ENCODE measurements at places on chromosomes 4 and X.
A peak's percentile ranks its signal among the peaks of the same experiment; 100 is the strongest.

DNA sequence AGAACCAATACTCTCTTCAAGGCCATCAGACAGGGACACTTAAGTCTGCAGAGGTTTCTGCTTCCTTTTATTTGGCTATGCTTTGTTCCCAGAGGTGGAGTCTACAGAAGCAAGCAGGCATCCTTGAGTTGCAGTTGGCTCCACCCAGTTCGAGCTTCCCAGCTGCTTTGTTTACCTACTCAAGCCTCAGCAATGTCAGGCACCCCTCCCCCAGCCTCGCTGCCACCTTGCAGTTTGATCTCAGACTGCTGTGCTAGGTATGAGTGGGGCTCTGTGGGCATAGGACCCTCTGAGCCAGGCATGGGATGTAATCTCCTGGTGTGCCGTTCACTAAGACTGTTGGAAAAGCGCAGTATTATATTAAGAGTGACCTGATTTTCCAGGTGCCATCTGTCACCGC, 12.6 kb upstream of the UGT2B15 start:
- DNase-seq: no peak

DNA sequence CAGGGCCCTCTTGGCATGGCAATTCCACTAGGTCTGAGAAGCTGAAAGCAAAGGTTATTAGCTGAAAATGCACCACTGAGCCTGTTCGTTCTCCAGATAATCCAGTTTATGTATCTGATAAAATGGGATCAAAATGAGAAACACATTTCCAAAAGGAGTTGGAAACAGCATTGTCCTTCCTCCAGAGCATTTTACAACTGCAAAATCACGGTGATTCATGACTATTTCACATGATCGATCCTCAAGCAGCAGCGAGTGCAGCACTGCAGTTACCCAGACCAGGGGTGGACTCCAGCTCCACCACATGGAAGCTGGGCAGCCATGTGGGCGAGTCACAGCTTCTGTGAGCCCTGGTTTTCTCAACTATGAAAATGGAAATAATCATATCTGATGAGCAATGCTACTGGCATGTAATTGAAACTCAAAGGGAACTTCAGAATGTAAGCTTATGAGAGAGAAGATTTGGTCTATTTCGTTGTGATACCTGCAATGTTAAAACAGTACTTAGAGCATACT, 78.7 kb upstream of the MSX1 start:
- DNase-seq: no peak

- DNase-seq: no peak
Measured at GRCh38 chrX:154471839-154472684, 7.0 kb downstream of the LAGE3 start.

DNA sequence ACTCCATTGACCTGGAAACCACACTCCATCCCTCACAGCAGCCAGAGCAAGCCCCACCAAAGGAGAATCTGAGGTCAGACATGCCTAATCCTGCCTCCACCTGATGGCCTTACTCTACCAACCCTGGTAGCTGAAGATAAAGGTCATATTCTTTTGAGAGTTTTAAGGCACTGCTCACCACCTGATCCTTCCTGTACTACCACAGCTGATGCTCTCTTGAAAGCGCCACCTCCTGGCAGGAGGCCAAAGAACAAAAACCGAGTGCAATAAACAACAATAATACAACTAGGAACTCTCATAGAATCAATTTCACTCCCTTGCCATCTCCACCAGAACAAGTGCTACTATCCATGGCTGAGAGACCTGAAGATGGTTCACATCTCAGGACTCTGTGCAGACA, 301.6 kb downstream of the NAF1 start:
- DNase-seq: no peak

DNA sequence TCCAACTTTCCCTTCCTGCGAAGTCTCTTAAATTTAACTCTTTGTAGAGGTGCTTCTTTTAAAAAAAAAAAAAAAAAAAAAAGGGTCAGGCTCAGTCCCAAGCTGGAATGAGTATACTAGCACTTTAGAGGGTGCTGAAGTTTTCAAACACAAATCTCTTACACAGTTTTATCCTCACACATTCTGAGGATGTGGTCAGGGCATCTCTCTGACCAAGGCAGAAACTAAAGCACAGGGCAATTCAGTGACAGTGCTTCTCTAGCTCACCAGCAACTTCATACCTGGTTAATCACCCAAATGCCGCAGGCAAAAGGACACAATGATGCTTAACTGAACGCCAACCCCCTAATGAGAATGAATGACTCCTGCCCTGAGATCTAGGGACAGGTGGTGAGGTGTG, 9.8 kb upstream of the PGM2 start:
- no peak for DNase-seq

GRCh38 chr4:87326460-87326859, 3.8 kb upstream of the HSD17B13 start:
- DNase-seq: no peak

- DNase-seq: no peak
Measured at GRCh38 chrX:145727476-145727875, 90.2 kb upstream of the SLITRK2 start.

- peak; percentile 7 for DNase-seq
Measured at GRCh38 chr4:38759113-38759789, 23.5 kb downstream of the TLR10 start.

GRCh38 chr4:24517676-24518075, 66.7 kb downstream of the DHX15 start:
- no peak for DNase-seq

- no peak for DNase-seq
Measured at GRCh38 chr4:11814758-11815157, 386.1 kb upstream of the HS3ST1 start.

GRCh38 chr4:176193126-176193525, 2.3 kb downstream of the SPATA4 start:
- no peak for DNase-seq

DNA sequence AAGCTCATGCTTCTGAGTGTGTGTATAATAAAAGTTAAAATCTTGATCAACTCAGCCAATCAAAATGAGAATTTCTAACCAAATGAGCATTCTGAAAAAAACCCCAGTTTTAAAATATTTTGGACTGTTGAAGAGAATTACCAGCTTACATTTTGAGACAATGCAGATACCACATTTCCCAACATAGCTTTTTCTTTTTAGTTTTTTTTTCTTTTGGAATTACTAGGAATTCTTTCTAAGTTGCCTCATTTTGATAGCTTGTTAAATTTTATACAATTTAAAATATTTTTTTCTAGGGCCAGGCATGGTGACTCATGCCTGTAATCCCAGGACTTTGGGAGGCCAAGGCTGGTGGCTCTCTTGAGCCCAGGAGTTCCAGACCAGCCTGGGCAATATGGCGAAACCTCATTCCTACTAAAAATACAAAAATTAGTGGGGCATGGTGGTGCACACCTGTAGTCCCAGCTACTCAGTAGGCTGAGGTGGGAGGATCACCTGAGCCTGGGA, 2.2 kb downstream of the RP2 start:
- no peak for DNase-seq

DNA sequence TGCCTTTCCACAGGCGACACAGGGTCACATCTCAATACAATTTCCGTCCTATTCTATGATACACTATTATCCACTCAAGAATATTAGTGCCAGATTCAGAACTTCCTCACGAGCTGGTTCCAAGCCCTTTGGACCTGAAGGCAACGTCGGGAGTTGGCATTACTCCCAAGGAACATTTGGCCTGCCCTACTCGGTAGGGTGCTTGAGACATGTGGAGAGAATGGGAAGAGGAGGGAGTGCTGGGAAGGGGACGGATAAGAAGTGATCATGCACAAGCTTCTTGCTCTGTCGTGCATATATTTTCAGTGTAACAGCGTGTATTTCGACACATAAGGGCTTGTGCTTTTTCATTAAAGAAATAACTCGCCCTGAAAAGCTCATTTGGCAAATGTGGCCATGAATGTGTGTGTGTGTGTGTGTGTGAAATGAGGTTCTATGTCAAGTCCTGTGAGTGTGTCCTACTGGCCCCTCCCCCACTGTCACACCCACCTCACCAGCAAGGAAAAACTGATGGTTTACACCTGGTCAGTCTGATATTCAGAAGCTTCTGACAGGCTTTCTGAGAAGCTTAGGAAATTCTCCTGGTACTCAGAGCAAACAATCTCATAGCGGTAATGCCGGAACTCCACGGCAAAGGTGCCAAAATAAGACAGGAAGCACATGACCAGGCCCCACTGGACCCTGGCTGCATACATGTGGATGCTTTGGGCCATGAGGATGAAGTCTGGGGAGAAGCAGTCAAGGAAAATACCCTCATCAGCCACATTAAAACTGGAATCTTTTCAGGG, 54.8 kb downstream of the ENOPH1 start:
- DNase-seq: no peak

- DNase-seq: no peak
Measured at GRCh38 chr4:137293281-137293680, 239.0 kb downstream of the PCDH18 start.

DNA sequence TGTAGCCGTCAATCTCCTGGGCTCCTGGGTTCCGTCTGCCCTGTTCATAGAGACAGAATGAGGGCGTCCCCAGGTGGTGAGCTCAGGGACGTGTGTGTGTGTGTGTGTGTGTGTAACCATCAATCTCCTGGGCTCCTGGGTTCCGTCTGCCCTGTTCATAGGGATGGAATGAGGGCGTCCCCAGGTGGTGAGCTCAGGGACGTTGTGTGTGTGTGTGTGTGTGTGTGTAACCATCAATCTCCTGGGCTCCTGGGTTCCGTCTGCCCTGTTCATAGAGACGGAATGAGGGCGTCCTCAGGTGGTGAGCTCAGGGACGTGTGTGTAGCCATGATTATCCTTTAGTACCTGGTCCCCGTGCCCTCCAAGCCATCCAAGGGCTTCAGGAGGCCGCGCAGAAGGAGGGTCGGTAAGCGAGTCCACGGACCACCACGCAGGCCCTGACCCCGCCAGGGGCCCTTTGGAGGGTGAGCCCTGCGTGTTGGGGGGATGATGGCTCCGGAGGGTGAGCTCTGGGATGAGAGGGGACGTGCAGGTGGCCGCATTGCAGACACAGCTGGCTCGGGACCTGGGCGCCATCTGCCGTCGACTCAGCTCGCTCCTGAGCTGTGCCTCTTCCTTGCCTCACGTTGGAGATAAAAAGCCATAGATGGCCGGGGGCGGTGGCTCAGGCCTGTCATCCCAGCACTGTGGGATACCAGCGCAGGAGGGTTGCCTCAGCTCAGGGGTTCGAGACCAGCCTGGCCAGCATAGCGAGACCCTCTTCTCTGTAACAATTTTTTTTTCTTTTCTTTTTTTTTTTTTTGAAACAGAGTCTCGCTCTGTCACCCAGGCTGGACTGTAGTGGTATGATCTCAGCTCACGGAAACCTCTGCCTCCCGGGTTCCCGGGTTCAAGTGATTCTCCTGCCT, 5.4 kb upstream of the GTPBP6 start:
- DNase-seq: no peak

DNA sequence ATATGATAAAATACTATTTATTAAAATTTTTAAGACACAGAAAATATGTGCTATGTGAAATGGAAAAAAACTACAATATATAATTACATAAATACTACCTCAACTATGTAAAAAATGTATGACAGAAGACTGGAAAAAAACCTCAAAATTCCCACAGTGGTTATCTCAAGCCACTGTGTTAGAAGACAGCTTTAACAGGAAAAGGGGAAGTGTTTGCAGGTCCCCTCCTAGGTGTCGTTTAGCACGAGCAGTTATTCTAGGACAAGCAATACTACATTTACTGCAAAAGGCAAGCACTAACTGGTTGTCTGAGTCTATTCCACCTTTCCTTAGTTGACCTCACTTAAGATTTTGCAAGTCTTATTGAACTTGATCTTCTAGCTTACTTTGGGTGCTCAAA, 44.9 kb upstream of the PHF8 start:
- DNase-seq: no peak

DNA sequence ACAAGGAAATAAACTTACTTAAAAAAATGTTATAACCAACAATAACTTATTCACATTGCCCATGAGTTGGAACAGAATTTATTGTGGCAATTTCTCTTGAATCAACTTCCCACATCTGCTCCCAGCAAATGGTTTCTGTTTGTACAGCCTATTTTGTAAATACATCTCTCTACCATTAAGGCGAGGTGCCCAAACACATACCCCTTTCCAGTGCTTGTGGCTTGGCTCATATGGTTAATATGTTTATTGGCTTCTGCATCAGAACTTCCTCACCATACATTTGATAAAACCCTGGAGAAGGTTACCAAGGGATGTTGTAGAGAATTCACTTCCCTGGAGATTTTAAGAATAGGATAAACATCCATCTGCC, 207.1 kb downstream of the SOWAHB start:
- DNase-seq: no peak

DNA sequence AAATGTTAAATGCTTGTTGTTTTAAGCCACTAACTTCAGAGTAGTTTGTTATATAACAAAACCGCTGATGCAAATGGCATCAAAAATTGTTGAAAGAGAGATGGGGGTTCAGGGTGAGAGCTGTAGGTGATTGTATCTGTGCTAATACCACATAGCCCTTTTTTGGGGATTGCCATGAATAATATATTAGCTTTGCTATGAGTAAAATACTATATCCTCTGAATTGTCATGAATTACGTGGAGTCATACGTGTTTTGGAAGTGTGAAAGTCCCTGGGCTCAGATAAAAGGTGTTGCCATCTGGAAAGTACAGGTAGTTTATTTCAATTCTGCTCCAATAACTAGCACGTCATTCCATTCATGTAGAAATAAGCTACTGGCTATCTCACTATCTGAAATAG, 30.6 kb downstream of the DYNLT3 start:
- DNase-seq: no peak

GRCh38 chrX:22689290-22689689, 310.5 kb upstream of the DDX53 start:
- no peak for DNase-seq

- DNase-seq: no peak
Measured at GRCh38 chr4:2842687-2843262, 869 bp upstream of the ADD1 start.

DNA sequence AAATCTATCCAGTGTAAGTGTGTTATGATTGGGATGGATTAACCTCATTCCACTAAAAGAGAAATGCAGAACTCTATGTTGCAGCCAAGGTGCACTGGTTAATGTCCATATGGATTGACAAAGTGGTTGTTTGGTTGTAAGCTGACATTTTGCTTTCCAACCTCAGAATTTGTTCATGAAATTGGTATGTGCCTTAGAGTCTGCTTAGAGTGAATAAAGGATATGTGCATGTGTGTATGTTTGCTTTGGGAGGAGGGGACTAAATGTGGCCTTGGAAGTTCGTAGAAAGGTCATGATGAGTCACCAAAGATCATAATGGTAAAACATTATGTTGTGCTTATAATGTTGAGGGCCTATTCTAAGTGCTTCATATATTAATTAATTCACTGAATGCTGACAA, 44.1 kb upstream of the MBNL3 start:
- no peak for DNase-seq

- no peak for DNase-seq
Measured at GRCh38 chr4:80128941-80129340, 55.9 kb upstream of the ANTXR2 start.

Data from stimulated activated CD8-positive, alpha-beta memory T cell treated with anti-CD3 and anti-CD28 coated beads, Interleukin-15, amount 100 ng/mL, for 24 hours (primary cell).